ENCODE measurements at places on chromosomes 3 and 15.

GRCh38 chr15:38671675-38672254, 107.2 kb upstream of the RASGRP1 start:
- DNase-seq, result no peak

GRCh38 chr3:65605876-65606432, 432.8 kb downstream of the MAGI1 start:
- DNase-seq, result no peak

DNA sequence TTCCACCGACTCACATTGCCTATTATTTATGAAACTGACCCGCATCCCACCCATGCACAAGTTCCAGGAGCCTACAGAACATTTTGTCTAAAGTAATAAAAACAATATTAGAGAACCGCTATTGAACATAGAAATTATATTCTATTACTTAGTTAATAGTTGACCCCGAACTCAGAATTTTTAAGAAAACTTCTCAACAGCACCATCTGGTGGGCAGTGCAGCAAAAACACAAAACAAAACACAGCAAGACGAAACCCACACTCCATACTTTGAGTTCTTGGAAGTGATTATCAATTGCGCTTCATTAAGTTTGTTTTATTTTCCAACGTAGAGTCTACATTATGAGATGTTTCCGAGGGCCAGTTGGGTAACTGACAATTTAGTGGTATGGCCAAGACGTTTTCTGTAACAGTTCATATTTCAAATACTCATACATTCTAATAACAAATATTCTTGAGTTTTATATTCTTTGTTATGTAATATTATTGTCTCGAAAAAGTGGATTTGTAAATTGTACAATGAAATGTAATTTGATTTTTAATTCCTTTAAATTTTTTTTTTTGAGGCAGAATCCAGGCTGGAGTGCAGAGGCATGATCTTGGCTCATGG, 24.0 kb upstream of the C3orf70 start:
- DNase-seq, result no peak

DNA sequence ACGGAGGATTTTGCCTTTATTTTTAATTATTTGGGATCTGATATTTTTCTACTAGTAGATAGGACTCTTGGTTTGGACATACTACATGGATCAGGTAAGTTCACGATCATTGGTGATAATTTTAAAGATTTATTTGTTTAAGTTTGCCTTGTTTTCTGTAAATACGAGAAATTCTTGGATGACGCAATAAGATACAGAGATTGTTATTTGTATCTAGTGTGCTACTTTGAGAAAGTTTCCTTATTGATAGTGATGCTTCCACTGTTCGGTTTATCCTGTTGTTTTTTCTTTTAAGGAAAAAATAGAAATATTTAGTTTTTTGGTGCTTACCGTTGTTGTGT, 577 bp downstream of the CHD2 start:
- no peak for DNase-seq

GRCh38 chr3:140015741-140016140, 80.8 kb downstream of the CLSTN2 start:
- DNase-seq, result no peak

GRCh38 chr15:100573526-100573925, 28.5 kb downstream of the LINS1 start:
- no peak for DNase-seq

DNA sequence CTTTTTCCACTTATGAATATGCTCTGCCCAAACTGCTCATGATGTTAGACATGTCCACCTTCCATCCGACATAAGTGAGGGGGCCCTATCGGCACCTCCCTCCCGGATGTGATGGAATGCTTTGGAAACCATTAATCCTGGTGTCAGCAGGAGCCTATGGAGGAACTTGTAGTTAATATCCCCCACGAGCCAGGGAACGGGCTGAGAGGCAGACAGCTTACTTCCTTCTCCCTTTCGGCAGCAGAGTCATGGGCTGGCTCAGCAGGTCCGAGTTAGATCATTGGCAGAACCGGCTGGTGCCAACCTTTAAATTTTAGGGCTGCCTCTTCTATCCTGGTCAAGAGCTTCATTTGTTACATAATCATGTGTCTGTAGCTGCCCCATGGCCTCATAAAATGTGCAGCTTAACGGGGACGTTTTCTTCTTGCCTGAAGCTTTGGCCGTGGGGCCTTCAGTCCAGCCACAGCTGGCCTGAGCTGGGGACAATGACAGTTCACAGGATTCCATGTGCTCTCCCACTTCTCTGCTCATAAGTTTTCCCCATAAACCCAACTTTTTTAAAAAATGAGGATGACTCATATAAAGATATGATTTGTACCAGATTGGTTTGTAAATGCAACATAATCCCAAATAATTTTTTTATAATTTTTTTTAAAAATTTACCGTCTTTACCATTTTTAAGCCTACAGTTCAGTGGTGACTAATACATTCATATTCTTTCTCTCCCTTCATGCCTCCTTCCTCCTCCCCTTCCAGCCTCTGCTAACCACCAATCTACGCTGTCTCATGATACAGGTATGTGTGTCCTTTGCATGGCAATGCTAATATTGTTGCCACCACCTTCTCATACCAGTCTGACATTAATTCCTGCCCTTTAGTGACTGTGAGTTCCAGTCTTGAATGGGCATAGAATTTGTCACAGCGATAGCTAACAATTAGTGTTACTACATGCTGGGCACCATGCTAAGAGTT, 62.2 kb upstream of the RGMA start:
- DNase-seq, result no peak

- no peak for DNase-seq
Measured at GRCh38 chr15:92901995-92902394, 1.9 kb downstream of the CHD2 start.

GRCh38 chr15:92984161-92984560, 84.0 kb downstream of the CHD2 start:
- no peak for DNase-seq

DNA sequence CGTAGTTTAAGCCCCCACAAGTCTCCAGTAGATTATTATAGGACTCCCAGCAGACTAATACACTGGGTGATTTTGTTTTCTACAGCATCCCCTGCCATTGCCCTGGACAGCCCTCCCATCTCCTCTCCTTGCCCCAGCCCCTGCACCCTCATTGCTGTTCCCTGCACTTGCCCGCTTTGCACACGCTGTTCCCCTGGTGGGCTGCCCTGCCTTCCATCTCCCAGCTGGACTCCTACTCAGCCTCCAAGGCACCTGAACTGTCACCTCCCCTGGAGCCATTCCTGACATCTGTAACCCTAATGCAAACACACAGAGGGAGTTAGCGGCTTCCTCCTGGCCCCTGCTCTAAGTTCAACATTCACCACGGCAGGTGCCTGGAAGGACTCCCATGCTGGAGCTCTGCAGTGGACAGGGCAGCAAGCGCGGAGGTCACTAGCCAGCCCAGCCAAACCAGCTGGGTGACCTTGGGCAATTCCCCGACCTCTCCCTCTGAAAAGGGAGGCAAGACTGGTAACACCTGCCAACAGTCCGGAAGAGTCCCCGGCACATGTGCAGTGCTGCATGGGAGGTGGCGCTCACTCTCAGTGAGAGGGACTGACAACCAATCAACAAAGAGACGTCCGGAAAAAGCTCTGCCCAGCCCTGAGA, 38.8 kb upstream of the IQSEC1 start:
- DNase-seq, result no peak

DNA sequence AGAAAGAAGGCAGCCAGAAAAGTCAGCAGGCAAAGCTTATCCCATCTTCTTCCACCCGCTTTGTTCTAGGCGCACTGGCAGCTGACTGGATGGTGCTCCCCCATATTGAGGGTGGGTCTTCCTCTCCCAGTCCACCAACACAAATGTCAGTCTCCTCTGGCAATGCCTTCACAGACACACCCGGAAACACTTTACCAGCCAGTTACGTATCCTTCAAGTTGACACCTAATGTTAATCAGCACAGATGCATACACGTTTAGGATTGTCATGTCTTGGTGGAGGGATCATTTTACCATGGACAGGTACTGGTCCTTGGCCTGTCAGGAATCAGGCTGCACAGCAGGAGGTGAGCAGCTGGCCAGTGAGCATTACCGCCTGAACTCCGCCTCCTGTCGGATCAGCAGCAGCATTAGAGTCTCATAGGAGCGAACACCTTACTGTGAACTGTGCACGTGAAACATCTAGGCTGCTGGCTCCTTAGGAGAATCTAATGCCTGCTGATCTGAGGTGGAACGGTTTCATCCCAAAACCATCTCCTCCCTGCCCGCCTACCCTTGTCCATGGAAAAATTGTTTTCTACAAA, 59.1 kb upstream of the PYDC2 start:
- no peak for DNase-seq

GRCh38 chr15:78049691-78050440, 27.6 kb downstream of the TBC1D2B start:
- no peak for DNase-seq

GRCh38 chr15:41629463-41629862, 30.7 kb upstream of the MGA start:
- no peak for DNase-seq

DNA sequence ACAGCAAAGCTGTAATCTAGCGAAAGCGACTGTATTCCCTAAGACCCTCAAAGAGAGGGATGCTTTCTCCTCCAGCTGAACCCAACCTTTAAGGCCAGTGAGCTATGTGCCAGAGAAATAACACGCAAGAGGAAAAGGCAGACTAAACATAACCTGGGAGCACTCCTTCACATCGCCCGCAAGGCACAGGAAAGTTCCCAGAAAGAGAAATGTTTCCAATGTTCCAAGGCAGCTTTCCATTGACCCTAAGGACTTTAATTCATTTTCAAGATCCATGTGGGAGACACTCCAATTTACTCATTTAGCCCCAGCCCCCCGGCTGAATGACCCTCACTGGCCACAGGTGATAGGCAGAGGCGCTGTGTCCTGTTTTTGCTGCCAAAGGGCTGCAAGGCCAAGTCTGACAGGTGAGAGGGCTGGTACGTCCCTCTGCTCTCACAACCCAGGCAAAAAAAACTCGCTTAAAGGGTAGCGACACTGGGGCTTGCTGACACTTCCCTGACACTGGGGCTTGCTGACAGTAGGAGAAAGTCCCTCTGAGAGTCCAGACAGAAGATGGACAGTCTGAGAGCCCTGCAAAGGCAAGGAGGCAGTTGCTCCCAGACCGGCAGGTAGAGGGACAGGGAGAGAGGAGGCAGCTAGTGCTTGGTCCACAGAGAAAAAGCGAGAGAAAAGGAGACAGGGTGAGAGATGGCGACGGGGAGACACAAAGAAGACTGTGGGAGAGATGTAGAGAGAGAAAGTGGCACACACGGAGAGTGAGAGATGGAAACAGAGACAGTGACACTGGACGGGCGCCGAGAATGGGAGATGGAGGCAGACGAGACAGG, 702 bp downstream of the ARHGEF3 start:
- no peak for DNase-seq

- no peak for DNase-seq
Measured at GRCh38 chr3:43031485-43031884, 52.4 kb downstream of the GASK1A start.

- DNase-seq, result no peak
Measured at GRCh38 chr3:40523781-40524180, 979 bp upstream of the ZNF621 start.

- no peak for DNase-seq
Measured at GRCh38 chr3:169131690-169132464, 531.6 kb downstream of the MECOM start.

GRCh38 chr15:53115563-53115962, 325.4 kb upstream of the ONECUT1 start:
- DNase-seq, result no peak

DNA sequence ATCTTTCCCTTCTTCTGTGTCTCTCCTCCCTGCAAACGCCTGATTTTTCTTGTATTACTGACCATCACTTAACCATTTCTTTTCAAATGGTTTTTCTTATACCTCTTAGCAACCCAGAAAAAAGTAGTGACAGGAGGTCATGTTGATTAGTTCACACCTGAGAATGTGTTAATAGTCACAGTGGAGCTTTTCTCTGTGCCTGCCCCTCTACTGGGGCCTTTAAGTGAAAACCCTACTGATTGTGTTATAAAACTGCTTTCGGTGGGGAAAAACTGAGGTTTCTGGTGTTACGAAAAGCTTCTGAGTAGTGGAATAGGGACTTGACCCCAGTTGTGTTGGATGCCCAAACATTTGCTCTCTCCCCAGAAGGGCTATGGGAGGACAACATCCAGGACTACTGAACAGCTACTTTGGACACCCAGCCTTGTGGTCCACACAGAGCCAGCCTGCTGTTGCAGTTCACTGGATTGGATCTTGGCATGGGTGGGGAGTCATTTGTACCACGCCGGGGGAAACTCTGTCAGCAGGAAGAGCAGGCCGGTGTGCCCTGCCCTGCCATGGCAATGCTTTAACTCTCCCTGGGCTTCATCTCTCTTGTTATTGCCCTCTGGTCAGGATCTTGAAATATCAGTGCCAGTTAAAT, 10.3 kb downstream of the GPR87 start:
- DNase-seq, result no peak

All from stimulated activated CD8-positive, alpha-beta memory T cell treated with anti-CD3 and anti-CD28 coated beads, Interleukin-7, amount 100 ng/mL, for 1 hour (primary cell).